Stimulated activated effector memory CD8-positive, alpha-beta T cell treated with anti-CD3 and anti-CD28 coated beads, Interleukin-12 subunit alpha, Interleukin-12 subunit beta, amount 100 ng/mL, for 72 hours (primary cell): ENCODE measurements at places on chromosomes 11 and 22.

- DNase-seq, result no peak
These were observed 9.2 kb downstream of the MAPK8IP1 start for GRCh38 chr11:45894555-45895247.

- no peak for DNase-seq
These were observed 98.2 kb downstream of the LDLRAD3 start for GRCh38 chr11:36041988-36042611.

GRCh38 chr11:5611627-5612026 is 13.2 kb upstream of the TRIM34 start:
- DNase-seq, result peak; percentile 6

DNA sequence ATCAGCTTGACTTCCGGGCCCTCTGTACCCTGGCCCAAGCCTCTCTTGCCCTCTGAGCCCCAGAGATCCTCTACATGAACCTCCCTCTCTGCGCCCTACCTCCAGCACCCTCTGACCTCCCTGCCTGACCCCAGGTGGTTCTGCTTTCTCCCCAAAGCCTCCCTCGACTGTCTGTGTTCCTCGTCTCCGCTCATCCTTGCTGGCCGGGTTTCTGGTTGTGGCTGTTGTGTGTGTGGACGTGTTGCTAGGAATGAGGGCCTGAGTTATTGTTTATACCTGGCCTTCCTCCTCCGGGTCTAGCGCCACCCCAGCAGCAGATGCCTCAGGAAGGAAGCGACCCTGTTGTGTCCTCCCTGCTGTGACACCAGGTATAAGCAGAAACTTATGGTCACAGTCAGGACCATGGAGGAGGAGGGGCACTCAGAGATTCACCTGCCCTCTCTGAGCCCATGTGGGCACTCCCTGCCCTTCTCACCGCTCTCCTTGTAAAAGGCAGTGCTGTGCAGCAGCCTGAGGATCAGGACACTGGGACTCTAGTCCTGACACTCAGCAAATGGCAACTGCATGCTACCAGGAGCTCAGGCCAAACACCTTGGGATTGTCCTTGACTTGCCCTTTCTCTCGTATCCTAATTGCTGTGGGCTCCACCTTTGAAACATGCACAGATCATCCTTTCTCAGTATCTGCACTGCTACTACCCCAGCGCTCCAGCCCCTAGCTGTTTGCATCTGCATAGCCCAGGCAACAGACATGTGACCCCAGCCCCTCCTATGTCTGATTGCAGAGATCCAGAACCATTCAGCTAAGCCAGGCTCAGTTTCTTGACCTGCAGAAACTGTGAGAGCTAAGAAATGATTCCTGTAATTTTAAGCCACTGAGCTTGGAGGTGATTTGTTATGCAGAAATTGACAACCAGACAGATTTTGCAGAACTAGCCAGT is 140.1 kb downstream of the ST3GAL4 start:
- DNase-seq, result no peak

DNA sequence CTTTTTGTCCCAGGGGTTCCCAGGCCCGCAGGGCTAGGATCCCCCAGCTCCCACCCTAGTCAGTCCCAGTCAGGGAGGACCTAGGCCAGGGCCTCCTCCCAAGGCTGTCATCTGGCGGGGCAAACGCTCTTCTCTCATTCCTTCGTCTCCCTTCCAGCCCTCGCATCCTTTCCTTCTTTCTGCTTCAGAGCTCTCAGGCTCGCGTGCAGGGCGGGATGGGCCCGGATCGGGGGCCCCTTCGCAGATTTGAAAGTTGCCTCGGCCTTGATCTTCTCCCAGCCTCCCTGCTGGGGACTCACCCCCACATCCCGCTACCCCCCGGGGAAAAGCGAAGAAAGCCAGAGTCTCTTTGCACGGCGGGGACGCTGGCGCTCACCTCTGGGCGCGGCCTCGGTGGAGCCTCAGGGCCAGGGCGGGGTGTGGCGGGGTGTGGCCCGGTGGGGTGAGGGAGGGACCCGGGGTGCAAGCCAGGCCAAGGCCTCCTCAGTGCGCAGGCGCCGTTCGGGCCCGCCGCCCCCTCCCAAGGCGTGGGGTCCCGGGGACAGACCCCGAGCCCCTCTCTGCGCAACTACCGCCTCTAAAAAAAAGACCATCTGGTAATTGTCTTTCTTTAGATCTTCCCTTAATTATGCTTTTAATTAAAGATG is 14.8 kb upstream of the PAX6 start:
- no peak for DNase-seq

DNA sequence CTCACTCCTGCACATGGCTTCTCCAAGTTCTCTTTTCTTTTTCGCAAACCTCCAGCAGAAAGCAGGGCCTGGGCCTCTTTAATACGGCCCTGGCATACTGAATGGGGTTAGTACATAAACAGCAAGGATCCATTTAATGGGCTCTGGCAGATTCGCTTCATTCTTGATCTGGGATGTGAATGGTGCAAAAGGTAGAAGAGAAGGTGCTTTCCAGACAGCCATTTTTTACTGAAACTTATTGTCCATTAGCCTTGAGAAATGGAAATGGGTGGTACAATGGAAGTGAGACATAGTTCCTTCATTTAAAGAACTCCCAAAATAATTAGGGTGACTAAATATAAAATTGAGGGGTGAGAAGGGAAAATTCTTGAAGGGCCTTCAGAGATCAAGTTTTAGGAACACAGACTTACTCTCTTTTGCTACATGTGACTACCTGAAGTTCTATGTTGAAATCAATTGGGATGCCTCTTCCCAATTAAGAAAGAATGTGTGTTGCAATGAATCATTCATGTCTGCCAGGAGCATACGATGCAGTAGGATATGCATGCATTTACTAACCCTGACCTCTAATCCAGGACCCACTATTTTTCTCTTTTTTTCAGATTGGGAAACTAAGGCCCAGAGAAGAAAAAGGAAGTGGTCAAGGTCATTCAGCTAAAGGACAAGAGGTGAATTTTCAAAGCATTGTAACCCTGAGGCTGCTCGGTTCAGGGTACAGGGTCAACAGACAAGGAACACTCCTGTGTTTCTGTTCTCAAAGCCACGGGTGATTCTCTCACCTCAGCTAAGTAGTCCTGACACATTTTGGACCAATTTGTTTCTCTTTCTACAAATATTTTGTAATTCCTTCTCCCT is 144.1 kb downstream of the BBOX1 start:
- no peak for DNase-seq

DNA sequence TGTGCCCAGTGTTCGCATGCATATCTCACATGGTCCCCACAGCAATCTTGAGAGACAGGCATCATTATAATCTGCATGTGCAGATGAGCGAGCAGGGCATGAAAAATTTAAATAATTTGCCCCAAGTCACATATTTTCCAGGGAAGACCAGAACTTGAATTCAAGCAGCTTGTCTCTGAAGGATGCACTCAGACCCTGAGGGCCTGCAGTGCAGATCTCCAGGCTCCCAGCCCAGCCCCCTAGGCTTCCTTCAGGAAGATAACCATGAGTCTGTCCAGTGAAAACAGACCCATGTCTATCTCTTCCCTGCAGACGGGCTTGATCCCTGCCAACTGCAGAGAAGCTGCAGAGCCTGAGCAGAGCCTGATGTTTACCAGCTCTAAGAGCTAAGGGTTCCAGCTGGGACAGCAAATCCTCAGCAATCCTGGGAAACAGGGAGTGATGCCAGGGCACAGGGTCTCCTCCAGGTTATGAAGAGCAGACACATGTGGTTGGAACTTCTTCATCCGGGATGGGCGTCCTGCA is 55.1 kb downstream of the NAV2 start:
- DNase-seq, result no peak

DNA sequence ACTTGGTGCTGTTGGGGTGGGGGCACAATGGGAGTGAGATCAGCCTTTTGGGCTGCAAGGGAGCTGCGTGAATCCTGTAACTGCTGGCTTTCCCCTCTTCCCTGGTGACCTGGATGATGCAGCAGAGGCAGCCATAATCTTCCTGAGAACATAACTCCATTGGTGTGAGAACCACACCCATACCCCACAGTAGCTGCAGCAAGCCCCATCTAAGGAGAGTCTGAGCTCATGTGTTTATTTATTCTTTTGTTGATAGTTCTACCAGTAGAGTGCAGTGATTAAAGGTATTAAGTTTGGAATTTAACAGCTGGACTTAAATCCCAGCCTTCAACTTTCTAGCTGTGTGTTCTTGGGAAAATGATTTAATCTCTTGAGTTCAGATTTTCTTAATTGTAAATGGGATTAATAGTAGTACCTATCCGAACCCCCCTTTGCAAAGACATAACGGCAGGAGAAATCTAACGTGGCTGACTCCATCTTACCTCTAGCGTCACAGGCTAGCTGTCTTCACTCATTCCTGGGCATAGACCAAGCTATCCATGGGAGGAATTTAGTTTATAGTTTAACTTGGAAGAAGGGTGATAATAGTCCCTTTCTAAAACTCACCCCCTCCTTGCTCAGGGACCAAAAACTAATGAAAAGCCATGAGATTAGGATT is 385.0 kb upstream of the DDI1 start:
- no peak for DNase-seq

DNA sequence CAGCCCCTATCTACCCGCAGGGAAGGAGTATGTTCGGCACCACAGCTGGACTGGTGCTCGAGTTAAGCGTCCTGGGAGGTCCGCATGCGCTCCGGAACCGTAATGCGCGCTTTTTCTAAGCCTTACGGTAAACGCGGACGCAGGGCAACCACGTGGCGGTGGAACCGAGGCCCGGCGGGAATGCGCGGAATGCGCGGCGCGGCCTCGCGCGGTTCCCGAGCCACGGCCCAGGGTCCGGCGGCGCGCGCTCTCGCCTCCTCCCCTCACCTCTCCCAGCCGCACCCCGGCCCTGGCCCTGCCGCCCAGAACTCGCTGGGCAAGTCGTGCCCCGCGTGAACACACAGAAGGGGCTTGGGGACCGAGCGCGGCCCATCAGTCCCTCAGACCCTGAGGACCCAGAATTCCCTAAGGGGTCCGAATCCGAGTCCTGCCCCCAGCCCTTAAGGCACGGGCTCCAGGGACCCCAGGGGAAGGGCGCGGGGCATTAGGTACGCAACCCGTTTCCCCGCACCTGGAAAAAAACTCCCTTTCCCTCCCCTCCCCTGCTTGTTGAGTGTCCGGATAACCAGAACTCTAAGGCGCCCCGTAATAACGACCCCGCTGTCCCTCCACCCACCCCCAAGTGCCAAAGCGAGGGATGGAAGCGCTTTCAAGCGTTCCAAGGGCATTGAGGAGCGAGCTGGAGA is 4.3 kb upstream of the CCND1 start:
- DNase-seq, result no peak

- no peak for DNase-seq
These were observed 32.3 kb downstream of the ARHGAP42 start for GRCh38 chr11:100719362-100719761.

DNA sequence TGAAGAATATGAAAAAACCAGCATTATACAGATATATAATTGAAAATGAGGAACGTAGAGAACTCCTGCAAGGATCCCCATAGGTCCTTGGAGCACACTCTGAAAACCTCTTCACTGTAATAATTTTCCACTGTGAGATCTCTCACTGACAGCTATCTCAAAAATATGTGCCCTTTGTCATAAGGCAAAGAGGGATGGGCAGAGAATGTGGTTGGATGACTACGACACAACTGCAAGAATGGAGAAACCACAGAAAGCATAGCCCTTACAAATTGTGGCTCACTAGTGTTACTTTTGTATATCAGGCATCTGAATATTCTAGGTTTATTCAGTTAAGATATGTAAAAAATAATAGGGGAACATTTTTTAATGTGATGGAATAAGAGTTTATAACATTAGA is 7.9 kb upstream of the CTSC start:
- no peak for DNase-seq

DNA sequence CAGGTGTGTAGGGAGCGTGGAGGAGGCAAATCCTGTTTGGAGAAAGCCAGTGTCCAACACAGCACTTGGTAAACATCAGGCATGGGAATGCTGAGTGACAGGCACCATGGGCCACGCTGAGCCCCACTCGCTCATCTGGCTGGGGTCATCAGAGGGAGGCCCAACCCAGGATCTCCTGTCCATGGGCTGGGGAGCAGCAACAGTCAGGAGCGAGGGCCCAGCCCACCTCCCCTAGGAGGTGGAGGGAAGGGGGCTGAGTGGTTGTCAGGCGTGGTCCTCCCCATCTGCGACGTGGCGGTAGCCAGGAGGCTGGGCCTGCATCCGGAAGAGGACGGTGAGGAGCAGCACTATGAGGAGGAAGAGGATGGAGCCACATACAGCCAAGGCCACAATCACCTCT is 8.8 kb downstream of the ACP2 start:
- no peak for DNase-seq

DNA sequence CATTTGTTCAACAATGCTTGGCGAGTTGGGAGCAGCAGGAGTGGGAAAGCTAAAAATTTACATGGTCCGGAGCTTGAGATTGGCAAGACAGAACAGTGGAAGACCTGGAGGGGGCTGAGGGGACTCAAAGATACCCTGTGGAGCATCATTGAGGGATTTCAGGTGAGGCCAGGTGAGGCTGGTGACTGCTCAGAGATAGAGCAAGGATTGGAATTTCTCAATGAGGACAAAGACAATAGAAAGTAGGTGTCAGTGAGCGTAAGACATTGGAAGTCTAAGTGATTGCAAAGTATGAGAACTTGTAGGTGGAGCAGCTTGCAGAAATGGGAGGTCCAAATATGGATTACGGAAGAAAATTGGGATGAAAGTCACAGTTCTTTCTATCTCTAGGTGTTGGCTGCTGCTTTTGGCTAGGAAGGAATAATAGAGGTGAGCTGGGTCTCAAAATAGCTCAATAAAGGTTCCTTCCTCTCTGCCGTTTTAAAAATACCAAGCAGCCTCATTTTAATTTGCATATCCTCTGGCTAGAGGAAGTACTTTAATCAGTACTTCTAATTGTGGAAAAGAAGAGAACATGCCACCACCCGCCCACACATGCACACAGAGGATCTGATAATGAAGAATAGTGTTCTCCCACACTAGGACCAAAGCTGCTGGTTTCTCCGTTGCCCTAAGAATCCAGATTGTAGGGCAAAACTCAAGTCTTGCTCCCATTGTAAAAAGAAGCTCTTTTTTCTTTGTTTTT is 41.8 kb upstream of the SORL1-AS1 start:
- DNase-seq, result no peak

GRCh38 chr22:27504360-27505253 is 296.9 kb downstream of the MN1 start:
- DNase-seq, result no peak

GRCh38 chr22:36816339-36816635 is 548 bp downstream of the PVALB start:
- no peak for DNase-seq

DNA sequence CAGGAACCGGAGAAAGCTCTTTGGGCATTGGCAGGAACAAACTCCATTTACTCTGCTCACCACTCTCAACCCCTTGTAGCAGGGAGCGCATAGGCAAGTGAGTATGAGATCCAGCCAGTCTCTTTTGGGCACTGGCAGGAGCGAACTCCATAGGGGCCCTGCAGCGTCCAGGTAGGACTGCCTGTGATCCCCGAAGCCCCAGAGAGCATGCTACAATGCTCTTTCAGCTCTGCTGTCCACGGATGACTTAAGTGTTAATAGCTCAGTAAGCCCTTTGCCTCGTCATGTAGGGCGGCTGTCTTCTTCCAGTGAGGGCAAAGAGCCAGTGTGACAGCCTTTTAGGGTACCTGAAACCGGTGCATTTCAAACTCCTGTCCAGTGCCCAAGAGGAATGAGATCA is 1525.6 kb upstream of the RAG2 start:
- no peak for DNase-seq

DNA sequence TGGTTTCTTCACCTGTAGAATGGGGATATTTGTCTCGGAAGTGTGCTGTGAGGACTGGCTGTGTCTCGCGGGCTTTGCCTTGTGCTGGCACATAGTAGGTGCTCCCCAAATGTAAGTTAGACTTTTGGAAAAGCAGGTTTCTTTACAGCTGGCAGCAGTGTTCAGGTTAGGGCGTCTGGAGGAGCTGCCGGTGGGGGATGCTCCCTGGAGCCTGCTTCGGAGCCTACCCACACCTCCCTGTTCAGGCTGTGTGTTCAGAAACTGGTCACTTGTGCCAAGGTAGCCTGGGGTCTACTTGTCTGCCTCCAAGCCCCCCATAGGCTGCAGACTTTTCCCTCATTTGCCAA is 60.0 kb downstream of the OTOG start:
- no peak for DNase-seq
